ENCODE measurements at places on chromosomes 3 and 15. TPM values are rescaled to one million over a fixed set of nuclear protein-coding genes. Genes with fewer than 3 reads are reported as not detected.

DNA sequence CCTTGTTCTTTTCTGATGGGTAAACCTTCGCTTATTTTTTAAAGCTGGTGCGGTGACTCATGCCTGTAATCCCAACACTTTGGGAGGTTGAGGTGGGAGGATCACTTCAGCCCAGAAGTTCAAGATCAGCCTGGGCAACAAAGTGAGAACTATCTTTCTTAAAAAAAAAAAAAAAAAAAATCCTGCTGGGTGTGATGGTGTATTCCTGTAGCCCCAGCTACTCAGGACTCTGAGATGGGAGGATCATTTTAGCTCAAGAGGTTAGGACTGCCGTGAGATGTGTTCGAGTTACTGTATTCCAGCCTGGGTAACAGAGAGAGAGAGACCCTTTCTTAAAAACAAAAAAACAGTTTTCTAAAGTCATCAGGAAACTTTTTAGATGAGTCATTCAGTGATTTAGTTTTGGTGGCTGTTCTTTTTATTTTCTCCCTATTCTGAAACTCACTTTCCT lies 37.7 kb downstream of the SLMAP start:
- no peak for DNase-seq

DNA sequence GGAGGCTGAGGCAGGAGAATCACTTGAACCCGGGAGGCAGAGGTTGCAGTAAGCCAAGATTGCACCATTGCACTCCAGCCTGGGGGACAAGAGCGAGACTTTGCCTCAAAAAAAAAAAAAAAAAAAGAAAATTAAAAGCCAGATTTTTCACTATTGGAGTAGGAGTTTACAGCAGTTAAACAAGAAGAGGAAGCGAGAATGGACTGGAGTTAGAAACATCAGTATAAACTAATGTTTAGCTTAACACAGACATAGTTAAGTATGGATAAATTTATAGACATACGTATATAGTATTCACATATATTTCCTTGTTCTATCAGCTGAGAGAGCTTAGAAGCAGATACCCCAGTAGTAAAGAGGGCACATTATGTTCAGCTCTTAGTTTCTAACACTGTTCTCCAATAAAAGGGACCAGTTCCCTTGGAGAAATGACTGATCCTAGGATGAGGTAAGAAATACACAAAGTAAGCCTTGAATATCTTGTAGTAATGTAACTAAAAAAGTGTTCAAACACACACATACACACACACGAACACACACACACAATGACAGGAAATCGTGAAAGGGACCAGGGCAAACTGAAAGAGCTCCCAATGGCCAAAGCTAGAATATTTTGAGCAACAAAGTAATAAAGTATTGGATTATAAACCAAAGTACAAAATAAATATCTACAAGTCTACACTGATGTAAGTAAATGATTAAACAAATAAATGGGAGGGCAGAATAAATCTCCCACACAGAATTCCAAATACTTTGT lies 25.1 kb downstream of the PIK3CB start:
- no peak for DNase-seq

- DNase-seq = no peak
Observed at GRCh38 chr3:191138937-191139336, 60.1 kb upstream of the OSTN start.

DNA sequence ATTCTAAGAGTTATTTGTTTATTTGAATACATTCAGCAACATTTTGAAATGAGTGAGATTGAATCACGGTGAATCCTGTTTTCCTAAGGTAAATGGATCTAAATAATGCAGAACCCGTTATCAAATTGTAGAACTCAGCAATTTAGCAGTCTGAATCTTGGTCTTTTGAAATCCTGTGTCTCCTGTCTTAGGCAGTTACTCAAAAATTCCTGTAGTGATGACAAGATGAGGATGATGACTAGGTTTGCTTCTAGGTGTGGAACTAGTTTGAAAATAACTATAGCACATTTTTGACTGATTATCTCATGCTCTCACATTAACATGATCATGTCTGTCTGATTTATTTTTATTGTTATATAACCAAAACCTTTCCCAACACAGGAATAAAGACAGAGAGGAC lies 115.0 kb downstream of the RAP2B start:
- no peak for DNase-seq

SLC12A6 gene
- total RNA-seq = 18.2 TPM

GRCh38 chr3:180277041-180277440 lies 240.3 kb upstream of the PEX5L start:
- no peak for DNase-seq

HRG gene
- not detected for total RNA-seq

EPHA6 gene
- total RNA-seq = 0.24 TPM

GRCh38 chr3:195834675-195835583 lies 23.2 kb upstream of the MUC4 start:
- DNase-seq = no peak

GASK1A gene
- total RNA-seq = 0.16 TPM

- no peak for DNase-seq
Observed at GRCh38 chr15:88132499-88132898, 124.0 kb downstream of the NTRK3 start.

SYNM gene
- total RNA-seq = 395 TPM

DNA sequence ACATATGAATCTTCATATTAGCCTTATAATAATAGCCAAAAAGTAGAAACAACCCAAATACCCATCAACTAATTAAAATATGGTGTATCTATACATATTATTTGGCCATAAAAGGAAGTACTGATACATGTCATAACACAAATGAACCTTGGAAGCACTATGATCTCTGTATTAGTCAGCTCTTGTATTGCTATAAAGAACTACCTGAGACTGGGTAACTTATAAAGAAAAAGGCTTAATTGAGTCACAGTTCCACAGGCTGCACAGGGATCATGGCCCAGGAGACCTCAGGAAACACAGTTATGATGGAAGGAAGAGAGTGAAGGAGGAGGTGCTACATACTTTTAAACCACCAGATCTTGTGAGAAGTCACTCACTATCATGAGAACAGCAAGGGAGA lies 16.0 kb upstream of the CCR2 start:
- DNase-seq = no peak

GOLGA6L9 gene
- total RNA-seq = 1.8 TPM

GATM gene
- 40.0 TPM for total RNA-seq

GRCh38 chr3:57985176-57985983 lies 22.8 kb upstream of the FLNB start:
- DNase-seq = no peak

FBXO40 gene
- 147 TPM for total RNA-seq

ITIH1 gene
- total RNA-seq = 0.35 TPM

DNA sequence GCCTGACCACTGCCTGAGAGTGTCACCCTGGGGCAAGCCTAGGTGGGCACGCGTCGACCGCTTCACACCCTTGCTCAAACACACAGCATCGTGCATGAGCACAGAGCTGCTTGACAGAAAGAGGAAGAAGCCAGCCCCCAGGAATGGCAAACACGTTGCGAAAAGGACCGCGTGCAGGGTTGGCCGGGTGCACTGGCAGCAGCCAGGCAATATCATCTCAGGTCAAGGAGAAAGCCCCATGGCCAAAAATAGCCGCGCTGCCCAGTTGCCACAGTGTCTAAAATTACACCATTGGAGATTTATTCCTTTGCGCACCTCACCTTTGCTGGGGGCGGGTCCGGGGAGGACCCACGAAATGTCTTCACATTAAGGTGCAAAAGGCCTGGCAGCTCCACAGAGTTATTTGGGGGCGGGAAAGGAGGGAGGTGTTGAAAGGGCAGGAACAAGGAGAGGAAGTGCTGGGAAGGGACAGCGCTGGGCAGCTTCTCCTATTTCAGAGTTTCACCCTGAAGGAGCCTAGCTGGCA lies 44.7 kb upstream of the NR2F2 start:
- no peak for DNase-seq

DPH6 gene
- total RNA-seq = 19.7 TPM

DNA sequence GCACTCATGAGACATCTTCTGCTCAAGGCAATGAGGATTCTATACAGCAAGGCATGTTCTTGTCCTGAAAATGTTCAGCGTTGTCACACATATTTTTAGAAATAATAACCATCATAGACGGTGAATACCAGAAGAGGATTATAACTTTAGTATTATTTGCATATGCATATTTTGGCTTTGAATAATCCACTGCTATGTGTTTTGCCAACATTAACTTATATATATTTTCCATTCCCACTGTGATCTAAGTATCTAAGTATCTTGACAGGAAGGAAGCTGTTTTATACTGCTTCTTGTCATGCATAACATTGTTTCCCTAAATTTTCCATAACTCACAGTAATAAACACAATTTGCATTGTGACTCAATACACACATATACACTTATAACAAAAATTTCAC lies 509.5 kb downstream of the TBL1XR1 start:
- DNase-seq = no peak

GRCh38 chr15:50697109-50697797 lies 10.7 kb upstream of the TRPM7 start:
- no peak for DNase-seq

GRCh38 chr15:61057376-61057775 lies 171.7 kb downstream of the RORA start:
- DNase-seq = no peak
